Heart left ventricle (tissue), 16 donors: ENCODE measurements at places on chromosomes 2 and 18. TPM values are rescaled to one million over a fixed set of nuclear protein-coding genes. Genes with fewer than 3 reads are reported as not detected.
A peak's percentile ranks its signal among the peaks of the same experiment; 100 is the strongest.

DNA sequence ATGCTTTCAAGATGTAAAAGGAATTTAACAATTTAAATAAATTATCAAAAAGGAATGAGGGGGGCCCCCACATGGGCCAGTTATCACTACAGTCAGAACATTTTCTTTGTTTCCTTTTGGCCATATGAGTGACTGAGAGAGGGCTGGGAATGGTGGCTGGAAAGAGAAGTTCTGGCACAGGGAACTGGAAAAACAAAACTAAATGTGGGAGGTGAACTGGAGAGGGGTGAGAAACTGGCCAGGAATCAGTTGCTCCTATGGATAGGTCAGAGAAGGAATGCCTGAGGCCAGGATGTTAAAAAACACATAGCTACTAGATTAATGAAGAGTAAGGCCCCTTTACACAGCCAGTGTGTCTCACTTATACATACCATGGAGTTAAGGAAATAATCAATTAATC lies 121.0 kb downstream of the RBMS1 start:
- DNase-seq: no peak

DNA sequence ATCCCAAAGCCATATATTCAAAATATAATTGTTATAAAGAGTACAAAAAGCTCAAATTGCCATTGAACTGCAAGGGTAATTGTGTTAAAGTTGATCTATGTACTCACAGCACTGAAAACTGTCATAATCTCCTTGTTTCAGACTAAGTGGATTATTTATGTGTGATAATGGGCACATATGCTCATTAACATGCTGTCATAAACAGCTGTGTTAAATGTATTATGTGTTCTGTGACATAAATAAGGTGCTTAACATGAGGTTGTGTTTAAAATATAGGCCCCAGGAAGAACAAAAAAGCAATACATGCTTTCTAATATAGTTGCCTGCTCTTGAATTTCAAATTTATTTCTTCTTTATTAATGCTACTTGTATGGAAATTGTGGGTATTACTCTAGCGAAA lies 409.5 kb downstream of the DCC start:
- DNase-seq: no peak

GRCh38 chr18:10482985-10483949 lies 28.8 kb downstream of the APCDD1 start:
- DNase-seq: peak; percentile 71

DNA sequence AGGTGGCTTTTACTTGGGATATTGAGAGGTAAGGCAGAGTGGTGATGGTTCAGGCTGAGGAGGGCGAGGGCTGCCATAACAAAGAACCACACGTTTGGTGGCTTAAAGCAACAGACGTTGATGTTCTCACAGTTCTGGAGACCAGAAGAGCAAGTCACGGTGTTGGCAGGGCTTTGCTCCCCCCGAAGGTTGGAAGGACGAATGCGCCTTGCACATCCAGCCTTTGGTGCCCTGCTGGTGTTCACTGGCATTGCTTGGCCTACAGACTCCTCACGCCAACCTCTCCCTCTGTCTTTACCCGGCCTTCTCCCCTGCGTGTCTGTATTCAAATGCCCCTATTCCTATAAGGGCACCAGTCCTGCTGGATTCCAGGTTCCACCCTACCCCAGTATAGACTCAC lies 125.4 kb downstream of the TPO start:
- no peak for DNase-seq

Gene PLEKHH2
- 1.2 TPM for polyA plus RNA-seq
